ENCODE measurements at places on chromosomes 2 and 18. TPM values are rescaled to one million over a fixed set of nuclear protein-coding genes. Genes with fewer than 3 reads are reported as not detected.

The VWA3B gene
- not detected for total RNA-seq

The CASP10 gene
- total RNA-seq = 2.4 TPM

The ALK gene
- not detected for total RNA-seq

The GPR39 gene
- 7.5 TPM for total RNA-seq

The CD207 gene
- total RNA-seq = not detected

The TNFRSF11A gene
- 7.1 TPM for total RNA-seq

The RUFY4 gene
- not detected for total RNA-seq

The CRYGD gene
- not detected for total RNA-seq

The STAT4 gene
- 4.5 TPM for total RNA-seq

The FZD7 gene
- total RNA-seq = 6.7 TPM

The GKN2 gene
- 2.4 TPM for total RNA-seq

The YPEL5 gene
- total RNA-seq = 55.8 TPM

The MALT1 gene
- total RNA-seq = 8.7 TPM

The DSG4 gene
- total RNA-seq = not detected

The CPO gene
- 0.05 TPM for total RNA-seq

The SPP2 gene
- not detected for total RNA-seq
